ENCODE measurements at places on chromosomes 1 and 21. TPM values are rescaled to one million over a fixed set of nuclear protein-coding genes. Genes with fewer than 3 reads are reported as not detected.

Gene INSRR
- not detected for total RNA-seq

Gene NBPF14
- 81.0 TPM for total RNA-seq

Gene SF3B4
- total RNA-seq, result 40.5 TPM

Gene ADGRL4
- total RNA-seq, result 94.5 TPM

Gene NCF2
- total RNA-seq, result 102 TPM

Gene NBPF6
- not detected for total RNA-seq

Gene THEMIS2
- total RNA-seq, result 166 TPM

Gene JAM2
- 2.9 TPM for total RNA-seq

Gene SYT2
- total RNA-seq, result not detected

Gene GBP7
- 0.50 TPM for total RNA-seq

Gene NR1I3
- not detected for total RNA-seq

Gene CYP4X1
- not detected for total RNA-seq

Gene DMBX1
- total RNA-seq, result not detected

Gene MAN1C1
- total RNA-seq, result 45.0 TPM

Gene TSSK3
- total RNA-seq, result 4.0 TPM

Gene UBXN10
- 0.15 TPM for total RNA-seq

Gene COL16A1
- 8.4 TPM for total RNA-seq

Gene AGO4
- 73.3 TPM for total RNA-seq

Gene C1QTNF12
- not detected for total RNA-seq

Gene DNAJC28
- total RNA-seq, result 2.4 TPM

Gene OLFML3
- total RNA-seq, result 6.6 TPM

Gene TCEA3
- total RNA-seq, result 18.6 TPM

Gene ARHGAP29
- 93.7 TPM for total RNA-seq

Gene SDC3
- 134 TPM for total RNA-seq

Gene SYT6
- not detected for total RNA-seq

Gene LCE1D
- not detected for total RNA-seq

Gene IRF6
- total RNA-seq, result 3.1 TPM

Gene ARID1A
- 94.1 TPM for total RNA-seq

Gene PYCR2
- 55.6 TPM for total RNA-seq

Gene RSBN1
- 24.2 TPM for total RNA-seq

Gene CLDN8
- total RNA-seq, result not detected

Gene LRRC39
- 2.2 TPM for total RNA-seq

Gene LYPD8
- not detected for total RNA-seq

Gene AGRN
- 27.1 TPM for total RNA-seq

Gene SPRR2F
- not detected for total RNA-seq

Gene B4GALT3
- total RNA-seq, result 52.8 TPM

Gene A3GALT2
- total RNA-seq, result 1.6 TPM

Gene CD48
- total RNA-seq, result 150 TPM

Gene PGD
- 381 TPM for total RNA-seq

Gene PRAMEF17
- not detected for total RNA-seq

Gene PLA2G2D
- total RNA-seq, result 3.8 TPM

Gene ZNF683
- total RNA-seq, result 0.49 TPM

Gene PGLYRP3
- not detected for total RNA-seq

Gene TMIGD3
- total RNA-seq, result 12.2 TPM

Gene MAN1A2
- total RNA-seq, result 41.3 TPM

Gene HAO2
- not detected for total RNA-seq

Gene HJV
- total RNA-seq, result not detected

Gene DCLRE1B
- 7.5 TPM for total RNA-seq

Gene TMEM52
- 4.7 TPM for total RNA-seq

Gene CITED4
- total RNA-seq, result 79.0 TPM

Gene RIPPLY3
- not detected for total RNA-seq

Gene RO60
- 87.1 TPM for total RNA-seq

Gene CELA3A
- total RNA-seq, result 3.9 TPM

Gene DNM3
- 6.6 TPM for total RNA-seq

Gene WNT3A
- not detected for total RNA-seq

Gene LMX1A
- total RNA-seq, result not detected

Gene ZFP69
- total RNA-seq, result 3.8 TPM

Gene LCE3A
- not detected for total RNA-seq

Gene MAP10
- 1.8 TPM for total RNA-seq

All from spleen (tissue), 13 donors.